ENCODE measurements at places on chromosomes 16 and 17.

DNA sequence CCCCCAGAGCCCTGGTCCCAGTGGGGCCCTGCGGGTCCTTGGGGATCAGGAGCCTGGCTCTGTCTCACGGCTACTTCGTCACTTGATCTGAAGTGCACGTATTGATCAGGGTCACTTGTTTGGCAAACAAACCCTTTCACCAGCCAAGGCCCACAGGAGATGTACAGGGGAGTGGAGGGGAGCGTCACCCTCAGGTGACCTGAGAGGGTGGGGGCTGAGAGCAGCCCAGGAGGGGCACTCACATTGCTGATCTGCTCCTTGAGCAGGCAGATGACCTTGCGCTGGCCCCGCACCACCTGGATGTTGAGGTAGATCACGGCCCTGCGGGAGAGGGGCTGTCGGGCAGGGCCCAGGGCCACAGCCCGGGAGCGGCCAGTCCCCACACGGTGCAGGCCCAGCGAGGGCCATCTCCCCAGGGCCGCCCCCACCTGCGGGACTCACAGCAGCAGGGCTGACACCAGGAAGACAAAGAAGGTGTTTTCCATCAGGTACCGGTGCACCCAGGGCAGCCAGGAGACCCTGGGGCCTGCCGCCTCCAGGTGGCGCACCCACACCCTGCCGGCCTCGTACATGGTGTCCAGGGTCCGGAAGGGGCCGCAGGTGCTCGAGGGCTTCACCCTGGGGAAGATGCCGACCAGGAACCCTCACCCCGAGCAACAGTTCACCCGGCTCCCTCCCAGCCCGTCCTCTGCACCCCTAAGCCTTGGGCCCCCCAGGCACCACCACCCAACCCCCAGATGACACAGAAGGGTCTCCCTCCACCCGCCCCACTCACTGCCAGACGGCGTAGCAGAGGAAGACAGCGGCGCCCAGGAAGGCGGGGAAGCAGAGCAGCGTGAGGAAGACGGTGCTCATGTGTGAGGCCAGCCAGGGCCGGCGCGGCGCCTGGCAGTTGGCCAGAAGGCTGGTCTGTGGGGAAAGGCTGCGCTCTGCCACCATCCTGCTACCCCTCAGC lies 11.3 kb downstream of the TMC6 start:
- H3K36me3 ChIP-seq = peaks cover 63% of the 10 kb centered on the region
- no peak overlapping the region for H3K27ac ChIP-seq
- H3K4me3 ChIP-seq = no peak overlapping the region

GRCh38 chr16:72612256-72612655 lies 435.7 kb downstream of the ZFHX3 start:
- no peak overlapping the region for H3K4me3 ChIP-seq
- H3K27me3 ChIP-seq = no peaks in the 10 kb centered on the region
- H3K36me3 ChIP-seq = no peaks in the 10 kb centered on the region
- no peak for DNase-seq
- H3K4me1 ChIP-seq = no peaks in the 10 kb centered on the region

- no peak for DNase-seq
- no peaks in the 10 kb centered on the region for H3K27me3 ChIP-seq
- H3K27ac ChIP-seq = no peak overlapping the region
- H3K4me1 ChIP-seq = no peaks in the 10 kb centered on the region
Observed at GRCh38 chr16:65889533-65889966, 476.9 kb upstream of the CDH5 start.

DNA sequence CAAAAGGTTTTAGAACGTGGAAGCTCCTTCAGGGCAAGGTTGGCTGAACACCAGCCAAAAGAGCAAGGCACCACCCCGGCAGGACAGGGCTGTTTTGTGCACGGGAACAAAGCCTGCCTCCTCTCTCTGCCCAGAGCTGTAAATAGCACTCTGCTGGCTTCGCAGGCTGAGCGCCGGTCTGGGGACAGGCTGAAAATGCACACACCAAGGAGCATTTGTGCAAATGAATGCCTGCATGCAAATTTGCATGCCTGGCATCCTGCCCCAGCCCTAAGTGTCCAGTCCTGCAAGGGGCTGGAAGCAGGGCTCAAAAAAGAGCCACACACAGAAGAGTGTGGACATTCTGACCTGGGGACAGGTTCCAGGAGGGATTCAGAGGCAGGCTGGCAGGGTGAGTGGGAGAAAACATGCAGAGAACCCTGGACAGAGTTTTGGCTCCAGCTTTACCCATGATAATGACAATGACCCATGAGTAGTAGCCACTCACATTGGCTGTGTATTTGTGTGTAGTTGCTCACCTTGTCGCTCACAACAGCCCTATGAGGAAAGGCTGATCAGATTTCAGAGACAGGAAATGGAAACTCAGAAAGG lies 11.7 kb downstream of the ABAT start:
- H3K4me1 ChIP-seq = no peaks in the 10 kb centered on the region
- H3K4me3 ChIP-seq = no peak overlapping the region
- no peaks in the 10 kb centered on the region for H3K27me3 ChIP-seq
- peaks cover 12% of the 10 kb centered on the region for H3K36me3 ChIP-seq
- no peak for DNase-seq
- H3K27ac ChIP-seq = no peak overlapping the region

DNA sequence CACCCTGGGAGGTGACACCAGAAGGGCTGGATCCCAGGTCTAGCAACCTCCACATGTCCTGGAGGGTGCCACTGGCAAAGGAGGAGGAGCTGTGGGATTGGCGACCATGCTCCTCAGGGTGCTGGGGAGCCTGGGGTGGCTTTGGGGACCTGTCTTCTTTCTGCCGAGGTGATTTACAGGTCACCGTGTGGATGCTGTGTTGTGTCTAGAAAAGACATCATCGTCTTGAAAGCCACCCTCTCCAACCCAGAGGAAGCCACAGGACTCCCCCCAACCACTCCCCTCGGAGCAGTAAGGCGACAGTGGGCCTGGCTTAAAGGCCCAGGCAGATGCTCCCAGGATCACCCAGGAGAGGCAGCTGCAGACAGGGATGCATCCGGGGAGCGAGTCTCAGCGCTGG lies 29.7 kb upstream of the FASN start:
- no peak for DNase-seq
- H3K36me3 ChIP-seq = no peaks in the 10 kb centered on the region
- no peak overlapping the region for H3K4me3 ChIP-seq

All from activated CD4-positive, alpha-beta memory T cell treated with anti-CD3 and anti-CD28 coated beads, Interleukin-2, amount 10 ng/mL, durations not matched to agents 7 days and 5 days (primary cell).